ENCODE measurements at places on chromosomes 1 and 21. TPM values are rescaled to one million over a fixed set of nuclear protein-coding genes. Genes with fewer than 3 reads are reported as not detected.

RNU1-4 gene
- under 0.01 TPM for total RNA-seq

UFC1 gene
- 84.6 TPM for total RNA-seq

IL12RB2 gene
- 0.81 TPM for total RNA-seq

- no peak for DNase-seq
These were observed 2.4 kb upstream of the SLC44A3 start for GRCh38 chr1:94817712-94818111.

GRCh38 chr1:205774198-205775014, 876 bp downstream of the RAB29 start:
- no peak for DNase-seq

DNA sequence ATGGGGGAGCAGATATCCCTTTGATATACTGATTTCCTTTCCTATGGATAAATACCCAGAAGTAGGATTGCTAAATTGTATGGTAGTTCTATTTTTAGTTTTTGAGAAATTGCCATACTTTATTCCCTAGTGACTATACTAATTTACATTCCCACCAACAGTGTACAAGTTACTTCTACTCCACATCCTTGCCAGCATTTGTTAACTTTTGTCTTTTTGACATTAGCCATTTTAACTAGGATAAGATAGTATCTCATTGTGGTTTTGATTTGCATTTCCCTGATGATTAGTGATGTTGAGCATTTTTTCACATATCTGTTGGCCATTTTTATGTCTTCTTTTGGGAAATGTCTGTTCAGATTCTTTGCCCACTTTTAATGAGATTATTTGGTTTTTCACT, 620.6 kb upstream of the CAMK1G start:
- no peak for DNase-seq
